ENCODE measurements at places on chromosomes 16 and 17.

- DNase-seq: no peak
Measured at GRCh38 chr16:10708969-10709368, 14.2 kb upstream of the TEKT5 start.

DNA sequence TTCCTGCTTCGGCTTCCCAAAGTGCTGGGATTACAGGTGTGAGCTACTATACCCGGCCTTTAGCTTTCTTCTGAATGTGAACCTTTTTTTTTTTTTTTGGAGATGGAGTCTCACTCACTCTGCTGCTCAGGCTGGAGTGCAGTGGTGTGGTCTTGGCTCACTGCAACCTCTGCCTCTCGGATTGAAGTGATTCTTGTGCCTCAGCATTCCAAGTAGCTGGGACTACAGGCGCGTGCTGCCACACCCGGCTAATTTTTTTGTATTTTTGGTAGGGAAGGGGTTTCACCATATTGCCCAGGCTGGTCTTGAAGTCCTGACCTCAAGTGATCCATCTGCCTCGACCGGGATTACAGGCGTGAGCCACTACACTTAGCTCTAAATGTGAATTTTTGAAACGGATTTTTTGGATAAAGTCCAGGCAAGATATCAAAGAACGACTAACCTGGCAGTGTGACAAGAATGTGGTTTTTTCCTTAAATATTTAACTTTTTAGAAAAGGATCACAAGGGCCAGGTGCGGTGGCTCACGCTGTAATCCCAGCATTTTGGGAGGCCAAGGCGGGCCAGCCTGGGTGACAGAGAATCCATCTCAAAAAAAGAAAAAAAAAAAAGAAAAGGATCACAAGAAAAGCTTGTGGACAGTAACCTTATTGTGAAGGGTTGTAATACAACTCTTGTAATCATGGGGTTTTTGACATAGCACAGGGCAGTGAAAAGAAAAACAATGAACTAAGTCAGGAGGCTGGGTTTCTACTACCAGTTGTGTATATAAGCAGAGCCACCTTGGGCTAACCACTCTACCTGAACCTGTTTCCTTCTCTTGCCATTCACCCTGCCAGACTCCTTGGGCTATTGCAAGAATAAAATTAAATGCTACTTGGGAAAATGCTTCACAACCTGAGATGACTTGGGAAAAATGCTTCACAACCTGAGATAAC is 6.2 kb downstream of the BRCA1 start:
- DNase-seq: no peak

GRCh38 chr17:38703742-38704605 is 1.1 kb upstream of the MLLT6 start:
- DNase-seq: no peak

- peak; percentile 57 for DNase-seq
Measured at GRCh38 chr16:24499193-24499814, 40.1 kb upstream of the RBBP6 start.

GRCh38 chr17:35865412-35866340 is 3.0 kb downstream of the HEATR9 start:
- DNase-seq: no peak

- no peak for DNase-seq
Measured at GRCh38 chr16:69181-69580, 3.2 kb downstream of the RHBDF1 start.

DNA sequence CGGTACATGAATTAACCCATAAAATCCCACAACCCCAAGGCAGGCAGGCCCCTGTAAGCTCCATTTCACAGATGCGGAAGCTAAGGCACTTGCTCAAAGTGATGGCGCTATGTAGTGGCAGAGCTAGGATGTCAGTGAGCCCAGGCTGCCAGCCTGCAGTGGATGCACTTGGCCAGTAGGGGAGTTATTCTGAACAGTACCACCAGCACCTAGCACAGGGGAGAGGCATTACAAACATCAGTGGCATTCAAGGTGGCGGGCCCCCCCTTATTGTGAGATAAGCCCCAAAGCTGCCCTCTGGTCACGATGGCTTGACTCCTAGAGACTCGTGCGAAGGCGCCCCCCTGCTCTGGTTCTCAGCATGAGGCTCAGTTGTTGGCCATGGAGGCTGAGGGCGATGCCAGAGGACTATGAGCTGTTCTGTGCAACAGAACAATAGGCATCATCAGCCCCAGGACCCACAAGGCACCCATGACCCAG is 33.8 kb downstream of the GTF3C1 start:
- peak; percentile 69 for DNase-seq

DNA sequence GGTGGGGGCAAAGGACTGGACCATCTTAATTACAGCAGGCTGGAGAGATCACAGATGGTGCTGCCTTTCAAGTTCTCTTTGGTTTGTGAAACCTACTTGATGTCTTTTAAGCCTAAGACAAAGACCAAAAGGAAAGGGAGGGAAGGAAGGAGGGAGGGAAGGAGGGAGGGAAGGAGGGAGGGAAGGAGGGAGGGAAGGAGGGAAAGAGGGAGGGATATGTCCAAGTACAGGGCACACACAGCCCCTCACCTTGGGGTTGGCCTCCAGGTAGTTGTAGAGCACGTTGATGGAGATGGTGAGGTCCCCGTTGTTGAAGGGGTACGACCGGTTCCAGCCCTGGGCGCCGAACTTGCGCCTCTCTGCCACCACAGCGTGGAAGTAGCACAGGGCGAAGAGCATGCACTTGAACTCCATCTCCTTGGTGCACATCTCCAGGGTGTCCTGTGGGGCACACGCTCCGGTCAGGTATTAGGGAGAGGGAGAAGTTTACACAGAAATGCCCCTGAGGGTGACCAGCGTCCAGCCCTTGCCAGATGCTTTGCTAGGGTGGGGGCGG is 55.4 kb downstream of the PGS1 start:
- DNase-seq: no peak

- DNase-seq: peak; percentile 54
Measured at GRCh38 chr16:69131167-69131838, 1.1 kb downstream of the CHTF8 start.

DNA sequence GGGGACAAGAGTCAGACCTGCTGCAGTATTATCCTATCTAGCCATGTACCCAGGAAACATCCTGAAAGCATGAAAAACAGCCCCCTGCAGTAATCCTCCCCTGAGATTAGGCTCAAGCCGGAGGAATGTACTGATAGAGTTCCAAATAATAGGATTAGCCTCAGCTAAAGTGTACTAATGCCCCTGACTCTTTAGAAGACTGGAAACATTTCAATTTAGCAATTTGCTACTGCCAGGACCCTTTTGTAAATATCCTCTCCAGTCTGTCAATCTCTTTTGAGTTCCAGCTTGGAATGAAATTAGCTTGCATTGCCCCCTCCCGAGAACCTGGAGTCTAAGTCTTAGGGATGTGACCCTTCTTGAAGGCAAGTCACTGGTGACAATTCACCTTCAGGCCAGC is 110.8 kb upstream of the DNAH9 start:
- DNase-seq: no peak

GRCh38 chr17:80731323-80731722 is 186.7 kb downstream of the RPTOR start:
- no peak for DNase-seq

- no peak for DNase-seq
Measured at GRCh38 chr17:62807812-62808575, at the start of gene MARCHF10. MARCHF10 (minus strand) TSS chr17:62808314; CDS start chr17:62801735, 6,579 bp downstream.

DNA sequence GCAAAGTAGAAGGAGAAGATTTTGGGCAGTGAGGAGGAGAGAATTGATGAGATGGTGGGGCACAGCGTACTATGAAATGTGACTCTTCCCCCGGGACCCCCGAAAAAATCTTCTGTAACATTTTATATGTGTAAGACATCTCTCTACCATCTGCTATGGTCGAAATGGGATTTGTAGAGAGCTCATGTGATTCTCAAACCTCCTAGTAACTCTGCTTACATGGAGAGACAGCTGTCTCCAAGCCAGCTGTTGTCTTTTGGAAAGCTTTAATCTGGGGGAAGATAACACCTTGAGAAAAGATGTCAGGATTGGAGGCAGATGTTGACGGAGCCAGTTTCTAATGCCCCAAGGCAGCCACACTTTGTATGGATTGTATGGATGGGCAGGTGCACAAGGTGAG is 94.1 kb downstream of the PRKCB start:
- no peak for DNase-seq

GRCh38 chr16:89363621-89364393 is 126.6 kb downstream of the ANKRD11 start:
- peak; percentile 65 for DNase-seq

GRCh38 chr16:6104428-6104827 is 1006.8 kb upstream of the EEF2KMT start:
- DNase-seq: no peak

GRCh38 chr16:83136419-83136818 is 509.6 kb downstream of the CDH13 start:
- DNase-seq: no peak

DNA sequence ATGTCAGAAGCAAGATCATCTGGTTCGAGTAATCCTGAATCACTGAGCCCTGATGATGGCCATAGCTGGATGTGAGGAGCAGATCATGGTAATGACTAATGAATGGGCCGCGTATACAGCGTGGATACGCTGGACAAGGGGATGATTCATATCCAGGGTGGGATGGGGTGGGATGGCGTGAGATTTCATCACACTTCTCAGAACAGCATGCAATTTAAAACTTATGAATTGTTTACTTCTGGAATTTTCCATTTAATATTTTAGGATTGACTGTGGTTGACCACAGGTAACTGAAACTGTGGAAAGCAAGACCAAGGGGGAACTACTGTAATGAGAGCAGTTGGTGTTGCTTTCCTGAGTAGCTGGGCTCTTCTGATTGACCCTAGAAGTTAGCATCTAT is 225.5 kb downstream of the STX8 start:
- peak; percentile 38 for DNase-seq

- DNase-seq: peak; percentile 83
Measured at GRCh38 chr16:2500918-2501750, 12.6 kb upstream of the ATP6V0C start.

DNA sequence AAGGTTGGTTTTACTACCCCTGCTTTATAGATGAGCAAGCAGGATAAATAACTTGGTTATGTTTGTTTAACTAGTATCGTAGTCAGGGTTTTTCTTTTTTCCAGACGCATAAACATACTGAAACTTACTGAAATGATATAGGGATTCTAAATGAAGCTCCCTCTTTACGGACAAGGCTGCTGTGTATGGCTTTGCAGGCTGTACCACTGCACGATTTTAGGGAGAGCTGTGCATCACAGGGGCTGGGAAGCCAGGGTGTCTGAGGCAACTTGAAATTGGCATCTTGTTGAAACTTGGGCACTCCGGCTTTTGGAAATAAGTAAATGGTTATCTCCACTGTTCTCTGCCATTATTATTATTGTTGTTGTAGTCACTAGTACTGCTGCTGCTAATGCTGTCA is 218.1 kb upstream of the CDH8 start:
- DNase-seq: no peak

- DNase-seq: no peak
Measured at GRCh38 chr17:75009139-75009724, 3.2 kb upstream of the MRPL58 start.

DNA sequence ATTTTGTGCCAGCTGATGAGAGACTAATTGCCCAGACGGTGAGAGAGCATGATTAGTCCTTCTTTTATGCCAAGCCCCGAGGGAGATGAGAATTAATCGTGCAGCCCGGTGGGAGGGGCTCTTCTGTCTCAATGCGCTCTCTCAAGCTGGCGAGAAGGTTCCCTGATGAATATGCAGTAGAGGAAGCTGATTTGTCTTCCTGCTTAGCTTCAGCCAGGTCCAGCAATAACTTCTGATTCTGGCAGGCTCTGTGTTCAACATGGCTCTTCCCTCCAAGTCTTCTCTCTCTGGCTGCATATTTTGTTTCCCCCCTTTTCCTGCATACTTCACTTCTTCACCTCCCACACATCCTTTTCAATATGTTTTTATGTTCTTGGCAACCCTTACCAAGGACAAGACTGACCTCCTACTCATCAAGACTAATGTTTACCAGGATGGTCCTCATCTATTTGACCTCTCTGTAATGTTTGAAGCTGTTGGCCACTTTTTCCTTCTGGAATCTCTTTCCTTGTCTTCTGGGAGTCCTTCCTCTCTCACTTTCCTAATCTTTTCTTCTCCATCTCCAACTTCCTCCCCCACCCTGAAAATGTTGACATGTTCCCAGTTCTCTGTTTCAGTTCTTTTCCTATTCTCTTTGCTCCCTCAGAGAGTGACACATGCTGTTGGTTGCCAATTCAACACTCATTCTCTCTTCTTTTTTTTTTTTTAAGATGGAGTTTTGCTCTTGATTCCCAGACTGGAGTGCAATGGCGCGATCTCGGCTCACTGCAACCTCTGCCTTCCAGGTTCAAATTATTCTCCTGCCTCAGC is 33.1 kb downstream of the ARL4D start:
- no peak for DNase-seq

DNA sequence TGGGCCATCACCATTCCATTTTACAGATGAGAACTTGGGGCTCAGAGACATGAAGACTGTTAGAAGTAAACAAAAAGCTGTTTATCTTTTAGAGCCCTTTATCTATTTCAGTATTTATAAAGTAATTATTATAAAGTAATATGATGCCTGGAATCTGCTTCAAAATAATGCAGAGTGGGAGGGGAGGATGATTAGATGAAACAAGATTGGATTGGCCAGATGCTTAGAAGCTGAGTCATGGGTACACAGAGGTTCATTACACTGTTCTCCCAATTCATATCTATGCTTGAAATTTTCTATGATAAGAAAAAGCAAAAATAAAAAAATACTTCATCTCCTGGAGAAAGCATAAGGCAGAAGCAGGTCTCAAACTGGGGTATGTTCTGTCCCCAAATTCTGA is 29.4 kb downstream of the TOM1L2 start:
- DNase-seq: no peak

DNA sequence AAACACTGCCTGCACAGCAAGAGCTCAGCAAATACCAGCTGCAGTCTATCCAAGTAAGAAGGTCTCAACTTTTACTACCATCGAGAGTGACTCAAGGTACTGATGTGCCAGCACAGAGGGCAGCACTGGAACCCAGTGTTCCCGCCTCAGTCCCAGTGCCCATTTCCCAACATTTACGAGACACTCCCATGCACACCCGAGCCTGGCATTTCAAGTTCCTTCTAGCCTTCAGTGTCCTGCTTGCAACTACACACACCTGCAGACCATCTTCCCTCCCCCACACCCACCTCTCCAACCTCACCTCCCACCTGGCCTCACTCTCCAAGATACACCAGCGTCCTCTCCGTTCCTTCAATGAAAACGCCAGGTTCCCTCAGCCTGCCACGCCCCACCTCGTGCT is 3.2 kb downstream of the KLHDC4 start:
- no peak for DNase-seq

DNA sequence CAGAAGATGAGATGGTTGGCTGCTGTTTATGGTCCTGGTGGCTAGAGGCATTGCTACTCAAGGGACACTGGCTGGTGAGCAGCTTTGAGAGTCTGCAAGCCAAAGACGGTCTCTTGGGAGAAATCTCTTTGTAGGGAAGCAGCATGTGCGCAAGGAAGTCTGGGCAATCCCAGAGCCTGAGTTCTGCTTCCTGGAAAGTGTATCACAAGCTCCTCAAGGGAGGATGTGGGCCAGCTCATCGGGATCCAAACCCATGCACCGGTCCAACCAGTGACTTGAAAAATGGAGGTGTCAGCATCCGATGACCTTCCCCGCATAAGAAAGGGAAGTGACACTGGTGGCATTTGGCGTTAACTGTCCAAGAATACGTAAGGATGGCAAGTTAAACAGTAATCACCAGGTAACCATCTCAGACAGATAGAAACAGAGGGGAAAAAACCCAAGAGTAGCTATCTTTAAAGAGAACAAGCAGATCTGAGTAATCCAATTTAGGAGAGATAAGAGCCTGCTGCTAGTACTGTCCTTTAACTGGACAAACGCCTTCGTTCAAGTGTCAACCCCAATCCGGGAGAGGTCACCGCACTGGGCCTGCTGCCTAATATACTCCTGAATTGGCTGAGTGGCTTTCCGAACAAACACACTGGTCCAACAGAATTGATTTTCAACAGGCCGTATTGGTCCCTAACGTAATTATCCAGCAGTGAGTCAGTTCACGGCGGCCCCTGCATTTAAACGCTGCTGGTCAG is 303.0 kb upstream of the ZFHX3 start:
- no peak for DNase-seq

Measured in A549 (cell line).